ENCODE measurements at places on chromosomes 3 and 15.
A peak's percentile ranks its signal among the peaks of the same experiment; 100 is the strongest.

GRCh38 chr3:24829629-24830229 lies 335.1 kb upstream of the THRB start:
- peak; percentile 8 for DNase-seq

GRCh38 chr3:150736903-150737832 lies 25.8 kb downstream of the SIAH2 start:
- peak; percentile 27 for DNase-seq

GRCh38 chr15:78067328-78068228 lies 9.9 kb downstream of the TBC1D2B start:
- DNase-seq, result peak; percentile 24

- peak; percentile 19 for DNase-seq
Measured at GRCh38 chr3:59607656-59608055, 557.8 kb upstream of the CFAP20DC start.

DNA sequence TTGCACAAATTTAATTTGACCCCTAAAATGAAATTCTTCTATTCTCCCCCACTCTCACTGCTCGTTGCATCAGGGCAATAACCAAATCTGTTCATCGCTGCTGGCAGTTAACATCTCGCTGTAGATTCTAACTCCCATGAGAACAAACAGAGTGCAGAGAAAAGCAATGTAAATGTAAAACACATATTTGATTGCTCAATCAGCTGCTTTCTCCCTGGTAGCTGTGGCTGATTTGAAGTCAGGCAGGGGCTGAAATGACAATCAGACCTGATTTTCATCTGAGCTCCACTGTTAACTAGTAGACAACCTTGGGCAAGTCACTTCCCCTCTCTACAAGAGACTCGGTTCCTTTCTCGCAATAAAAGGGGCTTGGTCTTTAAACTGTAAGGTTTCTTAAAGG lies 119.8 kb upstream of the CPNE4 start:
- no peak for DNase-seq

DNA sequence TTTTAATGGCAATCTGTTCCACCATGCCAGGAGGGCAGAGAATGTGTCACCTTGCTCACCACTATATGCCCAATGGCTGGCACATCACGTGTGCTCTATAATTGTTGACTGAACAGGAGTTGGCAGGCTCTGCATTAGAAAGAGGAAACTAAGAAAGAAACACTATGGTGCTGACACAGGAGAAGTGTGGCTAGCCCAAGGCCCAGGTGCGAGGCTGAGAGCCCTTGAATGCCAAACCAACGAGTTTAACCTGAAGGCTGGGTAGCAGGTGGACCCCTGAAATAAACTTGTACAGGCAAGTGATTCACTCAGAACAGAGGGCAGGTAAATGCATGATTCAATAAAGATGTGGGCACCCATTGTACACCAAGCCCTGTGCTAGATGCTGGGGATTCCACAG lies 2.4 kb downstream of the CHCHD4 start:
- no peak for DNase-seq
